Breast epithelium (tissue), 4 donors: ENCODE measurements at places on chromosomes 2 and 18. TPM values are rescaled to one million over a fixed set of nuclear protein-coding genes. Genes with fewer than 3 reads are reported as not detected.

OTOF gene
- total RNA-seq: 0.15 TPM

KLHL30 gene
- 0.15 TPM for total RNA-seq

- no peak for DNase-seq
These were observed 159.6 kb downstream of the CCBE1 start for GRCh38 chr18:59537579-59537978.

DNA sequence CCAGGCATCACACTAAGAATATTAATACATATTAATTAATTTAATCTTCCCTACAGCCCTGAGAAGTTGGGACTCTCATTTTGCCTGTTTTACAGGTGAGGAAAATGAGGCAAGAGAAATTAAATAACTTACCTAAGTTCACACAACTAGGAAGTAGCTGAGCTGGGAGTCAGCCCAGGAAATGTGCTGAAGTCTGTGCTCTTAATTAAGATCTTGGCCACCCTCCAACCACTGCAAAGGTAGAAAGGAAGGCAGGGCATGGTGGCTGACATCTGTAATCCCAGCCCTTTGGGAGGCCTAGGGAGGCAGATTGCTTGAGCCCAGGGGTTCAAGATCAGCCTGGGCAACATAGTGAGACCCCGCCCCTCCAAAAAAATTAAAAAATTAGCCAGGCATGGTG lies 12.9 kb upstream of the MGAT4A start:
- DNase-seq: no peak

DNA sequence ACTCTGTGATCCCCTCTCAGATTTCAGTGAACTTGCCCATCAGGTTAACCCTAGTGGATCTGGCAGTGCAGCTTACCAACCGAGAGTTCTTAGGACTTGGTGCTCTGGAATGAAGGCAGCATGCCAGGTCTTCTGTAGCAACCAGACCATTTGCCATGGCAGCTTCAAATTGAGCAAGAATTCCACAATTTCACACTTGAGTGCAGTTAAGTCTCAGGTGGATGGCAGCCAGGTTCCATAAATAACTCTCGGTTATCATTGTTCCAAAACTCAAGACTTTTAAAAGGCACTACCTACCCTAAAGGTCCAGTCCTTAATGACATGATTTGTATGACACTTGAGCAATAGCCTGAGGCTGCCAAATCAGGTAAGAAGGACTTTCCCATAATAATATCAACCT lies 48.1 kb downstream of the GALNT3 start:
- DNase-seq: no peak
